Activated T-cell treated with anti-CD3 and anti-CD28 coated beads, Interleukin-2, amount 50 U/mL, for 24 hours (primary cell): ENCODE measurements at places on chromosomes 1 and 21.

- DNase-seq, result no peak
Measured at GRCh38 chr1:193062698-193063463, 3.5 kb downstream of the RO60 start.

DNA sequence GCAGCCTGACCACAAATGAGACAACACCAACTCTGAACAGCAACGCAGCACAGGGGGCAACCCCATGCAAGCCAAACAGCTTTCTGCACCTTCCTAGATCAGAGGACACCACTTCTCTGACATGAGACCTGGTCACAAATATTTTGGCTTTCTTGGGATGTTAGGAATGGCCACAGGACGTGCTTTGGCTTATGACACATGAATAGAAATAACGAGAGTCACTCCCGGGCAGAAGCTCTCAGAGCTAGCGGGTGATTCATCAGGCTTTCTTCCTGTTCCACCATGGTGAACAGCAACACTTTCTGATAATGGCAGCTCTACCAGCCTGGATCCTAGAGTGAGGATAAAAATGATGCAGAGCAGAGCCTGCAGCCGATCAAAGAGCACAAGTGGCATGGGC is 39.4 kb downstream of the PAFAH2 start:
- DNase-seq, result no peak

GRCh38 chr1:94463765-94464330 is 45.7 kb downstream of the ABCD3 start:
- no peak for DNase-seq

DNA sequence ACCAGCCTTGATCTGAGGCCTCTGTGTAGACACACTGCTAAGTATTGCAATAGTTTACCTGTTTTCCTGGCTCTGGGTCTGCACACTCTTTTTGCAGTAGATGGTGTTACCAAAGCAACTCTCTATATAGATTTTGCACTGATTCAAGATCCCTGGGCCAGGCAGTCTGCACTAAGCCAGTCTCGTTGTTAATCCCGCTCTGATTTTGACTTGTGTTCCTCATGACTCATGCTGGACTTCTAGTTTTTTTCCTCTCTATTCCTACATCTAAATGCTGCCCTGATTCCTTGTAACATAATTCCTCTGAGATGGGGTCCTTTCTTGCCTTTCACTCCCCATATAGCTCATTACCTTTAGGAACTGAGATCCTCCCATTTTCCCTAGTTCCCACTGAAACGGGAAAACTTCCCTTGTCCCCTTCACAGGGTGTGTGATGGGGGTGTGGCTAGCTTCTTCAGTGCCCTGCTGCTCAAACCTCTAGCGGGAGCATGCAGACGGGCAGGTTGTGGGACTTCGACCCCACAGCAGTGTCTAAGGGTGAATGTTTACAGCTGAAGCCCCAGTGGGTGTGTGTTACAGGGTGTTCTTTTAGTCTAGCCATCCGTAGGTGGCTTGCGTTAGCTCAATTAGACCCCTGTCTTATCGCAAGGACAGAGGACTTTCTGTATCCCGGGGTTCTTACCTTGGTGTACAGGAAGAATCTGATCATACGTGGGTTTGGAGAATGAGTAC is 106.5 kb upstream of the RAB3GAP2 start:
- no peak for DNase-seq

- DNase-seq, result no peak
Measured at GRCh38 chr1:115706587-115707425, 61.7 kb downstream of the CASQ2 start.

GRCh38 chr1:73673971-73674370 is 524.0 kb downstream of the LRRIQ3 start:
- DNase-seq, result no peak
